GM04504 (cell line): ENCODE measurements at places on chromosomes 13 and 19.
A peak's percentile ranks its signal among the peaks of the same experiment; 100 is the strongest.

GRCh38 chr19:8110931-8111330, 38.5 kb downstream of the FBN3 start:
- DNase-seq: no peak

GRCh38 chr13:46982856-46983582, 86.2 kb upstream of the HTR2A start:
- no peak for DNase-seq

GRCh38 chr13:41411522-41411921, 45.8 kb upstream of the RGCC start:
- DNase-seq: peak; percentile 47

- no peak for DNase-seq
These were observed 18.1 kb downstream of the ARHGEF18 start for GRCh38 chr19:7366701-7367420.

- DNase-seq: no peak
These were observed 4.2 kb downstream of the RASGRP4 start for GRCh38 chr19:38421856-38422255.

DNA sequence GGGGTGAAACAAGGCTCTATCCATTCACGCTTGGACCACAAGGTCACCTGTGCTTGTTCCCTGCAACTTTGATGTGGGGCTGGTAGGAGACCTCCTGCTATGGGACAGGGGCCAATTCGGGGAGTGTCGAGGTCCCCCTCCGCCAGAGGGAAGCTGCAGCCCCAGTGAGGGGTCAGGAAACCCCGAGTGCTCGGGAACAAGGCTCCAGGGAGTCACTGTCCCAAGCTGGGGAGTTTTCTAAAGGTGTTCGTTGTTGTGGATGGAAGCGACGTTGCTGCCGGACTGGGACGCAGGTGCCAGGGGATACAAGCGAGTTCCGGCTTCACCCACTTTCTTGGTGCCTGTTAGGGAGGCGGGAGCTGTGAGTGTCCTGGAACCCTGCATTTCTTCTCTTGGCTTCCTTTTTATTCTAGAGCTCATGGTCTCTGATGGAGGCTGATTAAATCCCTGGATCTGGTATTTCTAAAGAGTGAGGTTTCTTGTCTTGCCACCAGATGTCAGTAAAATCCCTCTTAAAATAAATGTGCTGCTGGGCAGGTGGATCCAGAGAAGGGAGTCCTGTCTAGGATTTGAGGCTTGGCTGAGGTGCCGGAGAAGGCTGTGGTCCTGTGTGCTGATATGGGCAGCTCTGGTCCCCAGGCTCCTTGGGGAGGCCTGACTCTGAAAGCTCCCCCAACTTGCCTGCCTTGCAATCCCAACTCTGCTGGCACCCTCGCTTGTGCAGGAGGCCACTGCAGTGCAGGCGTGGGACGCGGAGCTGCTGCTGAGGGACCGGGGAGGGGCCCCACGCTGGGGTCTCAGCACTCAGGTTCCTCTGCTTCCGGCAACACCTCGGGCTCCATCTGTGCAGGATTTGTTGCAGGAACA, 153.9 kb downstream of the TEX29 start:
- DNase-seq: peak; percentile 13

DNA sequence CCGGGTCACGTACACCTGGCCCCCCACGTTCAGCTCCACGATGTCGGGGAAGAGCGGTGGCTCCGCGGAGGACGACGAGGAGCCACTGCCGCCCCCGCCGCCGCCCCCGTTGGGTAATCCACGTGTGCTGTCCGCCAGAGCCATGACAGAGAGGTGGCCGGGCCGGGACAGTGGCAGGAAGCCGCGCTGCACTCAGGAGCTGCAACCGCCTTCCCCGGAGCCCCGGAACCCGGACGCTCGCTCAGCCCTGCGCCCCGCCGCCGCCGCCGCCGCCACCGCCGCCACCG, 257 bp downstream of the KCTD12 start:
- DNase-seq: no peak

DNA sequence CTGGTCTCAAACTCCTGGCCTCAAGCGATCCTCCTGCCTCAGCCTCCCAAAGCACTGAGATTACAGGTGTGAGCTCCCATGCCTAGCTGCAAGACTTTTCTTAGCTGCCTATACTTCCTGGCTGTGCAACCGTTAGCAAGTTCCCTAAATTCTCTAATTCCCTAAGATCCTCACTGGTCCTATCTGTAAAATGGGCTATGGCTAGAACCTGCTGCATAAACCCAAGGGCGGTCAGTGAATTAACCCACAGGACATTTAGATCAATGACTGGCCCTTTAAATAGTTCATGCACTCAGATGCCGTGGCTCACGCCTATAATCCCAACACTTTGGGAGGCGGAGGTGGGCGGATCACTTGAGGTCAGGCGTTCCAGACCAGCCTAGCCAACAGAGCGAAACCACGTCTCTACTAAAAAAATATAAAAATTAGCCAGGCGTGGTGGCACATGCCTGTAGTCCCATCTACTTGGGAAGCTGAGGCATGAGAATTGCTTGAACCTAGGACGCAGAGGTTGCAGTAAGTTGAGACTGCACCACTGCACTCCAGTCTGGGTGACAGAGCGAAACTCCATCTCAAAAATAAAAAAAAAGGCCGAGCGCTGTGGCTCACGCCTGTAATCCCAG, 4.1 kb upstream of the C19orf53 start:
- no peak for DNase-seq

DNA sequence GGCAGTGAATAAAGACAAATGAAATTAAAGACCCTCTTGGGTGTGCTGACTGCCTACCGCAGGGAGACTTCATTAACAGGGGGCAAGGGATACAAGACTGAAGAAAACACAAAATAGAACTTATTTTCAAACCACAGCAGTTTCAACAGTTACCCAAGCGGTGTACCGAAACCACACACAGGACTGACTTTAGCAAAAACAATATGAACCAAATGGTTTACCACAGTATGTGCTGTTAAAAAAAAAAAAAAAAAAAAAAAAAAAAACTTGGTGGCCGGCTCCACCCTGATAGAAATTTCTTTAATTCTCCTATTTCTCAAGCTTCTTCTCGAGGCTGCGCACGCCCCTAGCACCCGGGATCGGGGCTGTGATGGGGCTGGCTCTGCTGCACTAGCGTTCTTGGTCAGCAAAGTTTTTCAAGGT, 42.6 kb downstream of the KLF2 start:
- DNase-seq: no peak

- DNase-seq: peak; percentile 11
These were observed 8.4 kb downstream of the COL5A3 start for GRCh38 chr19:10001899-10002298.
